ENCODE measurements at places on chromosomes 7 and 10. TPM values are rescaled to one million over a fixed set of nuclear protein-coding genes. Genes with fewer than 3 reads are reported as not detected.

DNA sequence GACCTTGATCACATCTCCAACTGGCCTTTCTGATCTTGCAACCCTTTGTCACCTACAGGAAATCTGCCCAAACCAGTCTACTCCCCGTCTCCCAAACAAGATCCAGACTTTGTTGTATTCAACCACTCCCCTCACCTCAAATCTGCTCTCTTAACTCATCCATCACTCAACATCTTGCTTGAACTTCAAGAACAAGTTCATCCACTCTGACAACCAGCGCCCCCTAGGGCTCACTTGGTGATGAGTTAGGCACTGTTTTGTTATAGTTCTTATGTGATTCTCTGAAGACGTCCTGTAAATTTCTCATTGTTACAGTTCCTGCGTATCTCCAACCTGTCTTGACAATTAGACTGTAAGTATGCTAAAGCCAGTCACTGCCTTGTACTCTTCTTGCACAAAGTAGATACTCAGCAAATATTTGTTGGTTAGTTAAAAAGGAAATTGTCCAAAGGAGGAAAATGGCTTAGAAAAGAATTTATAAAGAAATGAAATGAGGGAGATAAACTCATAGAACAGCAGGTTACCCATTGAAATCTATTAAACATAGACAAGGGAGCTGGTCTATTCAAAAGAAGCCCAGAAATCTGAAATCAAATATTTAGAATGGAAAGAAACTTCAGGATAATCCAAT is 5.3 kb downstream of the FRMD4A start:
- DNase-seq = no peak
- no peaks in the 10 kb centered on the region for H3K36me3 ChIP-seq
- H3K4me3 ChIP-seq = no peak overlapping the region
- H3K27ac ChIP-seq = no peak overlapping the region
- no peaks in the 10 kb centered on the region for H3K27me3 ChIP-seq
- H3K4me1 ChIP-seq = peaks cover 9% of the 10 kb centered on the region

GRCh38 chr10:96366508-96366907 is 7.7 kb upstream of the OPALIN start:
- no peak overlapping the region for H3K27ac ChIP-seq
- H3K4me3 ChIP-seq = no peak overlapping the region

DNA sequence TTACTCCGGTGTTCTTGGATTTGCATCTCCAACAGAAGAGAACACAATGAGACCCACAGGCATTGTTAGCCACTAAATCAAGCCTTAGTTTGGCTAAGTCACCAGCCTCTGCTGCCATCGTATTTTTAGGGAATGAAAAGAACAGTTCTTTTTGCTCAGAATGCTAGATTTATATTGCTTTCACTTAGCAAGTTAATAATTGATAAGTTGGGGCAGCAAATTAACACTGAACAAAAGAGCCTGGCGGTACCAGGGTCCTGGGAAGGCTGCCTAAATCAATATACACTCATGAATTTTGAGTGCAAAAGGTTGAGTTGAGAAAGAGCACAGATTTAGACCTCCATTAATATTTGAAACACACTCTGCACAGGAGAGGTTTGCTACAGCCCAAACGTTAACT is 767.7 kb downstream of the TYW1 start:
- H3K36me3 ChIP-seq = no peaks in the 10 kb centered on the region
- no peak for DNase-seq
- H3K27ac ChIP-seq = no peak overlapping the region
- H3K4me3 ChIP-seq = no peak overlapping the region
- H3K27me3 ChIP-seq = peaks cover 2% of the 10 kb centered on the region

ARHGAP12 gene
- 16.5 TPM for total RNA-seq

UFSP1 gene
- total RNA-seq = 5.0 TPM
